H1 (cell line): ENCODE measurements at places on chromosomes 2 and 18.

GRCh38 chr2:220006152-220006621 is 378.8 kb downstream of the SLC4A3 start:
- no peak for DNase-seq

DNA sequence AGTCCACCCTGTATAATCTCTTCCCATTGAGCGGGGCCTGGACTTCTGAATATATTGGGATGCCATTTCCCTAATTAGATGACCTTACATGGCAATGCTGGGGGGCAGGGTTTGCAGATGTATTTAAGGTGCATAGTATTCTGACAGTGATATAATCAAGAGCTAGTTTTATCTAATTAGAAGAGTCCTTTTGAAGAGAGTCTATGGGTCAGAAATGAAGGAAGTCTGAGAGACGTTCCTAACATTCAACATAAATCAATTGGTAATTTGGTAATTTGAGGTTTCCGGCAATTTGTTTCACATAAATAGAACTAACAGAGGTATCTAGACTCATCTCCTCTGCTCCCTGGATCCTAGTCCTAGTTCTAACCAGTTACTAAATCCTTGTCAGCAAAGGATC is 25.7 kb upstream of the UXS1 start:
- DNase-seq = no peak

- no peak for DNase-seq
Measured at GRCh38 chr2:174753038-174753633, 11.1 kb downstream of the CHRNA1 start.

DNA sequence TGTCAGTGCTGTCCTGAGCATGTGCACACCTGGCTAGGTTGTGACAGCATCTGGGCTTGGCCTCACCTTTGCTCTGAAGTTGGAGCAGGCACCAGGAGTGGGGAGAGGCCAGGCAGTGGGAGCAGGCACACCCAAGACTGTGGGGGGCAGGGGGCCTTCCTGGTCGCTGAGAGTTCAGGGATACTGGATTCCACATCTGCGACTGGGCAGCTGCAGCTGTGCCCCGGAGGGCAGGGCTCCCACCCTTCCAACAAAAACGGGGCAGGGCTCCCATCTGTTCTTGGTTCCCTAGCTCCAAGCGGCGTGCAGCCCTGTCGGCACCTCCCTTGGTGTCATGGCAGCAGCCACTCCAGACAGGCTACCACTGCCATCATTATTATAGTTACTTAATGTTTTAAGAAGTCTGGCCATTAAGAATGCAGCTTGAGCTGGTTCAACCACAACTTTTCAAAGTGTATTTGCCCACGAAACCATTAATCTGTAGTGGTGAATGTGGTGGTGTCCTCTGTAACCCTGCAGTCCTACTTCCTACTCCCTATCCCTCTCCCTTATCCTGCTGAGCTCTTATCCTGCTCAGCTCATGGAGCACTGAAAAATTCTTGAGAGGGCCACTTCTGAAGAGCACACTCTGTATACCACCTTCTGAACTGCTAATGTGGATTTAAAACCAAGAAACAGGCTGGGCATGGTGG is 48.0 kb upstream of the RAB1A start:
- no peak for DNase-seq

GRCh38 chr2:128289439-128289838 is 29.2 kb downstream of the HS6ST1 start:
- DNase-seq = no peak

- no peak for DNase-seq
Measured at GRCh38 chr2:54387059-54387991, 68.8 kb upstream of the SPTBN1 start.

DNA sequence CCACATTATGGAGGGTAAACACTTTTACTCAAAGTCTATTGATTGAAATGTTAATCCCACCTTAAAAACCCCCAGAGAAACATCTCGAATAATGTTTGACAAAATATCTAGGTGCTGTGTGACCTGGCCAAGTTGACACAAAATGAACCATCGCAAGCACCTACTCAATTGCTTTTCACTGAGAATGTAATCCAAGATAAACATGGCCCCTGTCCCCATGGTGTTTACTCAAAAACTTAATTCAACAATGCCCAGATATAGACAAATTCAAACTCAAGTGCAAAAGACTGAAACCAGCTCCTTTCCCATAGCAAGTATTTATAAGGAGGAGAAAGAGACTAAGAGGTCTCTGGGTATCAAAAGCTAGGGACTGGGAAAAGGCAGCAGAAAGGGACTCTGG is 15.0 kb upstream of the ACMSD start:
- no peak for DNase-seq

GRCh38 chr2:17756668-17757067 is 2.7 kb downstream of the GEN1 start:
- DNase-seq = no peak
